ENCODE measurements at places on chromosomes 2 and 18. TPM values are rescaled to one million over a fixed set of nuclear protein-coding genes. Genes with fewer than 3 reads are reported as not detected.

STAMBP gene
- 49.0 TPM for total RNA-seq

DNA sequence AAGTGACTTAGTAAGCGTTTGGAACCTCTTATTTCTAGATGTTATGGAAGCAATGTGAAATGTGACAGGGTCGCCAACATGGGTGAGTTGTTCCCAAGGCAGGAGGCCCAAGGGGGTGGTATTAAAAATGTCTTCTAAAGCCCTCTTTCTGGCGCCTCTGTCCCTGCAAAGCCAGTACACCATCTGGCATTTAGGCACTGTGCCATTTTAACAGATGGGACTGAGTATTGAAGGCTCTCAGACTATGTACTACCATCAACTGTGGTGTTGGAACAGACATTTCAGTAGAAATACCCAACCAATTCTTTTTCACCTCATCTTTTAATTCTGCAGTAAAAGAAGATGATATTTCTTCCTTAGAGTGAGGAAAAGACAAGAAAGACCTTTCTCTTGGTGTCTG is 384.5 kb upstream of the MMADHC start:
- no peaks in the 10 kb centered on the region for H3K27me3 ChIP-seq
- H3K36me3 ChIP-seq, result no peaks in the 10 kb centered on the region
- DNase-seq, result no peak
- no peaks in the 10 kb centered on the region for H3K4me1 ChIP-seq

ALK gene
- not detected for total RNA-seq

DNA sequence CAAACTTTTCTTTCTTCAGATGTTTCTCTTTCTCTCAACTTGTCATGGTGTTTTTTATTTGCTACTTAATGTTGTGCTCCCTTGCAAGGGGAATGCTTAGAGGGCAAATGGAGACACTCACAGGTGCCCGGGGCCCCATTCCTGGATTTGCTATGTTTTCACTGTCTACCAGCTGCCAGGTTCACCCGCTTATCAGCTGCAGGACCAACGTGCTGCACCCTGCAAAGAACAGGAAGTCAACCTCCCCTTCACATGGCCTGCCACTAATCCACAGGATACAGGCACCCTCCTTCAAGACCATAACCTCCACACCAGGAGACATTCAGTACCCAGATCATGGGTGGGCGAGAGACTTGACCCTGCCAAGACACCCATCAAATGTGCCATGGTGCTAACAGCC is 237.6 kb upstream of the STON1 start:
- H3K4me1 ChIP-seq, result no peaks in the 10 kb centered on the region
- no peaks in the 10 kb centered on the region for H3K27me3 ChIP-seq
- no peaks in the 10 kb centered on the region for H3K36me3 ChIP-seq
- no peak overlapping the region for H3K27ac ChIP-seq

INHA gene
- total RNA-seq, result 1.2 TPM

DNA sequence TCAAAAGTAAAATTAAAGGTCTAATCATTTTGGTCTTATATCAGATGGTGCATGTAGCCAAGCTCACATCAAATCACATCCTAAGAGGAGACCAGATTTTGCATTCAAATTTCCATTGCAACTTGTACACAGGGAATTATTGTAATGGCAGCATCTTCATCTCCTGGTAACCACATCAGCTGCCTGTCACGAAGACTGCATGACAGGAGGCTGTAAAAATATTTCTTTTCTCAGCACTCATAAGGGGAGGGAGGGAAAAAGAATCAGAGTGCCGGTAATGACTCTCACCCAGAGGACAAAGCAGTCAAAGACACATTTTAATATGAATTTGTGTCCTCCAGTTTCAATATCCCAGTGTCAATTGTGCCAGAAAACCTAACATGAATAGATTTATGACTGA is 216.7 kb downstream of the TMEM163 start:
- no peaks in the 10 kb centered on the region for H3K4me1 ChIP-seq
- no peak for DNase-seq
- H3K27me3 ChIP-seq, result no peaks in the 10 kb centered on the region
- H3K36me3 ChIP-seq, result no peaks in the 10 kb centered on the region
- H3K4me3 ChIP-seq, result no peak overlapping the region

DNA sequence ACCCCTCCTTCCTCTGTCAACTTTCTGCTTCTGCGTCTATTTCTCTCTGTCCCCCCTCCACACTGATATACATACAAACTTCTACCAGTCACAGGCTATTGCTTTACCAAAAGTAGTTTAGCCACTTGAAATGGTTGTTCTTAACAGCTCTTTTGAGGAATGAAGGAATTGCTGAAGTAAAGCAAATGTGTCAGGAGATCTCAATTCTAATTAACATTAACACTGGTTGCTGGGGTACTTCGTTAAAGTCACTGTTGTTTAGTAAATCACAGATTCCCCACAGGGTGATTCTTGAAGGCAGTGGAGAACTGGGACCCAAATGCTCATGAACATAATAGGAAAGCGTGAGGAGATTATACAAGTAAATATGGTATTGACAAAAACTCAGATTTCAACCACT is 232.8 kb downstream of the NYAP2 start:
- H3K4me3 ChIP-seq, result no peak overlapping the region
- no peak for DNase-seq
- H3K27me3 ChIP-seq, result peaks cover 2% of the 10 kb centered on the region
- H3K27ac ChIP-seq, result no peak overlapping the region
- H3K36me3 ChIP-seq, result no peaks in the 10 kb centered on the region

DNA sequence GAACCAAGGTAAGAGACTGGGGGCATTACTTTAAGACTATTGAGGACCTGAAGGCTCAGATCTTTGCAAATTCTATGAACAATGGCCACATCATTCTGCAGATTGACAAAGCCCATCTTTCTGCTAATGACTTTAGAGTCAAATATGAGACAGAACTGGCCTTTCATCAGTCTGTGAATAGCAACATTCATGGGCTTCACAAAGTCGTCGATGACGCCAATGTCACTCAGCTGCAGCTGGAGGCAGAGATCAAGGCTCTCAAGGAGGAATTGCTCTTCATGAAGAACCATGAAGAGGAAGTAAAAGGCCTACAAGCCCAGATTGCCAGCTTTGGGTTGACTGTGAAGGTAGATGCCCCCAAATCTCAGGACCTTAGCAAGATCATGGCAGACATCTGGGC is 43.8 kb upstream of the SLC4A10 start:
- no peaks in the 10 kb centered on the region for H3K4me1 ChIP-seq
- no peaks in the 10 kb centered on the region for H3K27me3 ChIP-seq
- DNase-seq, result no peak
- H3K36me3 ChIP-seq, result no peaks in the 10 kb centered on the region
- H3K4me3 ChIP-seq, result no peak overlapping the region

DNA sequence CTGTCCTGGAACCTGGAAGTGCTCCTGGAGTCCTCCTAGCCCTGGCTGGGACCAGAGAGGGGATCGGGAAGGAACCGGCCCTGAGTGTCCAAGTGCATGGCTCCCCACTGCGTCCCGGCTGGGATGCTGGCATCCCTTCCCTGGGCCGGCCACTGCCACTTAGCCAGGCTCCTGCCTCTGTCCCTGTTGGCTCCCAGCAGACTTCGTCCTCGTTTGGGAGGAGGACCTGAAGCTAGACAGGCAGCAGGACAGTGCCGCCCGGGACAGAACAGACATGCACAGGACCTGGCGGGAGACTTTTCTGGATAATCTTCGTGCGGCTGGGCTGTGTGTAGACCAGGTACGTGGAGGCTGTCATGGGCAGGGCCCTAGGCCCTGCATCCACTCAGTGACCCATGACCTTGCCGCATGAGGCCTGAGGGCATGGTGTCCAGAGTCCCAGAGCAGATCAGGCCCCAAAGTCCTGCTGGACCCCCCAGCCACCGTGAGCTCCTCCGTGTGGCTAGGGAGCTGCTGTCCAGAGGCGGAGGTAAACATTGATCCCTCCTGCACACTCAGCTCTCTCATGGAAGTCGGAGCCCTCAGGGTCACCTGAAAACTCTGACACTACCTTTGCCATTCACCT is 7.1 kb downstream of the ANO7 start:
- no peak overlapping the region for H3K27ac ChIP-seq
- no peaks in the 10 kb centered on the region for H3K36me3 ChIP-seq
- H3K27me3 ChIP-seq, result no peaks in the 10 kb centered on the region
- no peak for DNase-seq
- no peak overlapping the region for H3K4me3 ChIP-seq

All from Panc1 (cell line).